ENCODE measurements at places on chromosomes 16 and 17.

GRCh38 chr16:4987580-4988374, 29.6 kb downstream of the SEC14L5 start:
- no peak for DNase-seq

- peak; percentile 14 for DNase-seq
These were observed 3.5 kb downstream of the ZFPM1 start for GRCh38 chr16:88456356-88457292.

GRCh38 chr16:17526956-17527937, 56.5 kb upstream of the XYLT1 start:
- DNase-seq, result no peak

- DNase-seq, result peak; percentile 40
These were observed 137.2 kb upstream of the RPH3AL start for GRCh38 chr17:489758-490329.

GRCh38 chr17:36128411-36128978, 24.9 kb downstream of the CCL4 start:
- no peak for DNase-seq

DNA sequence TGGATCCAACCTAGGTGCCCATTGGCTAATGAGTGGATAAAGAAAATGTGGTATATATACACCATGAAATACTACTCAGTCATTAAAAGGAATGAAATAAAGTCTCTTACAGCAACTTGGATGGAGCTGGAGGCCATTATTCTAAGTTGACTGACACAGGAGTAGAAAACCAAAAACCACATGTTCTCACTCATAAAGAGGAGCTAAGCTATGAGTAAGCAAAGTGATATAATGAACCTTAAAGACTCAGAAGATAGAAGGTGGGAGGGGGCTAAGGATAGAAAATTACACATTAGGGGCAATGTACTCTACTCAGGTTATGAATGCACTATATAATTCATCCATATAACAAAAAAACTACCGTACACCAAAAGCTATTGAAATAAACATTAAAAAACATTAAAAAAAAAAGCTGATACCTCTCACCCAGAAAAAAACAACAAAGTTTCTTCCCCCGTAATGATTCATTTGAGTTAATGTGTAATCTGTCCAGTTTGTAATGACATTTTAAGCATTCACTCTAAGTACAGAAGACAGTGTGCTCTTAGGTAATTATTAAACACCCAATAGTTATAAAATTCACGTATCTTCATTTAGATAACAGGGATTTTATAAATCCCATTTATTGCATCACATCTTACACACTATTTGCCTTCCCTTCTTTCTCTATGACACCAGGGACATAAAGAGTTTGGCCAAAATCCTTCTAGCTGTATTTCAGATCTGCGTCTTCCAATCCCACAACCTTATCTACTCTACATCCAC, 941.5 kb downstream of the CDH11 start:
- DNase-seq, result no peak

DNA sequence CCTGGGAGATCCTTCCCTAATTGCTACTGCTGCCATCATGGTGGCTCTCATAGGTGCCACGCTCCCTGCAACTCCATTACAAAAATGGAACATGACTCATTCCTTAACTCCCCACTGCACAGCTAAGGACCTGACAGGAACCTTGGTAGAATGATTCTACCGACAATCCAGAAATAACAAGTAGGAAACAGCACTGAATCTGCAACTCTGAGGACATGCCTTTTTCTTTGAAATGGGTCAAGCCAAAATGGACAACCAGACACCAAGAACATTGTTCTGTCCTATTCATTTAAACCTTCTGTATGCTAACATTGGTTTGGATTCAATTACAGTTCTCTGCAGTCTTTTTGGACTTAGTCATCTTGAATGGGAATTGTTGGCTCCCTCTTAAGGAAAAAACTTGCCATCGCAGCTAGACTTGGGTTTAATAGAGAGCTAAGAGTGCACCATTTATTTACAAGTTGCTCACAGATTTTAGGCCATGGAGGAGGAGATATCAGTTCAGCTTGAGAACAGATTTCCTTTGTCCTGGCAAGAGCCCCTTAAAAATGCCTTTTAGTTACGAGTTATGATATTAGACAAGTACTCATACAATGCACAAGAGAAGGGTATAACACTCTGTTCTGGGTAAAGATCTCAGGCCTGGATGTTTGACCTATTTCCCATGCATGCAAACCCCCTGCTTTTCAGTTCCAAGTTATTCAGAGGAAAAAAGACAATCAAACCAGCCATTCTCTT, 20.9 kb upstream of the NSRP1 start:
- DNase-seq, result peak; percentile 64

- DNase-seq, result peak; percentile 19
These were observed 884 bp upstream of the JPT1 start for GRCh38 chr17:75155191-75155601.

- DNase-seq, result no peak
These were observed 51.3 kb downstream of the PIPOX start for GRCh38 chr17:29094101-29094708.

DNA sequence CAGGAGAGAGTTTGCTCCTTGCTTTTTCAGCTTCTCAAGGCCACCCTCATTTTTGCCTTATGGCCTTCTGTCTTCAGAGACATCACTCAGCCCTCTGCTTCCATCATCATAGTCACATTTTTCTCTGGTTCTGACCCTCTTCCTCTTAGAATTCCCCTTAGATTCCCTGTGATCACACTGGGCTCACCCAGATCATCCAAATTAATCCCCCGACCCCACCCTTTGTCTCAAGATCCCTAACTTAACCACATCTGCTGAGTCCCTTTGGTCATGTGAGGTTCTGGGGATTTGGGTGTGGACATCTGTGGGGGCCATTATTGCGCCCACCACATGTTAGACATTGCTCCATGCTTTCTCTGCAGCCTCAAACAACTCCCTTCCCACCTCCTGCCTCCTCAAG, 323.4 kb downstream of the CPPED1 start:
- no peak for DNase-seq

DNA sequence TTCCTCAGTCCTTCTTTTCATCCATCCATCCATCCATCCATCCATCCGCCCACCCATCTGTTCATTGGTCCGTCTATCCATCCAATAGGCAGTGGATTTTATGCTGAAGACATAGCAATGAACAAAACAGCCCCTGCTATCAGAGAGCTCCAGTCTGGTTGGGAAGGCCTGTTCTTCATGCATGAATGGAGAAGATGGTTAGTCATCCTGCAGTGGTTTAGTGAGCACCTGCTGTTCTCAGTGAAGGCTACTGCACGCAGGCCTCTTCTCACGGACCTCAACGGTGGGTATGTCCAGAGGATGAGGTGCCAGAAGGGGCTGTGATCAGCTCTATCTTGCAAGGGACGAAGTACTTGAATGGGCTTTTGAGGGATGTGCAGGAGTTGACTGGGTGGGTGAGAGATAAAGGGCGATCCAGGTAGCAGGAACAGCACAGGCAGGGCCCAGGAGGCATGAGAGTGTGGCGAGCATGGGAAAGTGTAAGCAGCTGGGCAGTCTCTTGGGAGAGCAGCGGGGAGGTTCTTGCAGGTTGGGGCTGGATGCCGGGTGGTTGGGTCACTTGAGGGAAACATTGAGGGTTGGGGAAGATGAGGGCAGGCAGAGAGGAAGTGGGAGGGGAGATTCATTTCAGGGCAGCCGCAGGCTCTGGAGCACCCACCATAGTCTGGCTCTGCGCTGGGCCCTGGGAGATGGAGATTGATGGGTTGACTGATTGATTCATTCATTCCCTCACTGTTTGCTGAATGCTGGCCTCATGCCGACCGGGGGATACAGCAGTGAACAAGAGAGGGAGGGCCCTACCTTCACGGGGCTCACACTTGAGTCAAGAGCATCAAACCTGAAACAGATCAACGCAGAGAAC, 115.0 kb upstream of the CIBAR2 start:
- DNase-seq, result no peak

- no peak for DNase-seq
These were observed at the start of gene P2RX1 for GRCh38 chr17:3915995-3916696. TSS of gene P2RX1 (minus strand) at chr17:3916465. CDS start at chr17:3916225, 240 bp downstream.

- DNase-seq, result no peak
These were observed 40.0 kb downstream of the PGS1 start for GRCh38 chr17:78418326-78419026.

- no peak for DNase-seq
These were observed 282.4 kb upstream of the DYNLRB2 start for GRCh38 chr16:80258407-80258806.

GRCh38 chr16:21650521-21650920, 1.9 kb downstream of the IGSF6 start:
- no peak for DNase-seq

DNA sequence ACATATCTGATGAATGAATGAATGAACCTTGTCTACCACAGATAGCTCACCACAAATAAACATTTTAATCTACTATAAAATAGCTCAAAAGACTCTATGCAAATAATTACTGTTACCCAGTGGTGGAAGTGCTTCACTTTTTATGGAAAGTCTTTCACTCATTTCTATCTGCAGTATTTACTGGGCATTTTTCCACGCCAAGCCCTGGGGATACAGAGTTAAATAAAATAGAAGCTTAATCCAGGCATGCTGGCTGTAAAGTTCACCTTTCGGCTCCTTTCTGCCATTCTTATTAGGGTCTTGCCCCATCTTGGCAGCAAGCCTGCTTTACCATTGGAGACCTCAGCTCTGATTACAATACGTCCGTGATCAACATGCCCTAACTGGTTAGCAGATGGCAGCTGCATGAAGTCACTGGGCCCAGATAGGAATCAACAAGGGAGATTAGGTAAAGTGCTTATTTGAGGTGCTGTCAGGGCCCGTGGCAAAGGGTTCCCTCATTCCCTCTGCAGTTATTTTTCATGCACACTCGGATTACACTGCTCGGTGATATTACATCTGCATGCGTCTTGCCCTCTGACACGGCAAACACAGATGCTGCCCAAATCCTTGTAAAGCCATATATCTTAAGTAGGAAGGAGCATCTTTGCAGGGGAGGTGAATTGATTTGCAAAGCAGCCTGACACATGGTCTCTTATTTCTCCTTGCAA, 648.9 kb downstream of the WWOX start:
- no peak for DNase-seq

DNA sequence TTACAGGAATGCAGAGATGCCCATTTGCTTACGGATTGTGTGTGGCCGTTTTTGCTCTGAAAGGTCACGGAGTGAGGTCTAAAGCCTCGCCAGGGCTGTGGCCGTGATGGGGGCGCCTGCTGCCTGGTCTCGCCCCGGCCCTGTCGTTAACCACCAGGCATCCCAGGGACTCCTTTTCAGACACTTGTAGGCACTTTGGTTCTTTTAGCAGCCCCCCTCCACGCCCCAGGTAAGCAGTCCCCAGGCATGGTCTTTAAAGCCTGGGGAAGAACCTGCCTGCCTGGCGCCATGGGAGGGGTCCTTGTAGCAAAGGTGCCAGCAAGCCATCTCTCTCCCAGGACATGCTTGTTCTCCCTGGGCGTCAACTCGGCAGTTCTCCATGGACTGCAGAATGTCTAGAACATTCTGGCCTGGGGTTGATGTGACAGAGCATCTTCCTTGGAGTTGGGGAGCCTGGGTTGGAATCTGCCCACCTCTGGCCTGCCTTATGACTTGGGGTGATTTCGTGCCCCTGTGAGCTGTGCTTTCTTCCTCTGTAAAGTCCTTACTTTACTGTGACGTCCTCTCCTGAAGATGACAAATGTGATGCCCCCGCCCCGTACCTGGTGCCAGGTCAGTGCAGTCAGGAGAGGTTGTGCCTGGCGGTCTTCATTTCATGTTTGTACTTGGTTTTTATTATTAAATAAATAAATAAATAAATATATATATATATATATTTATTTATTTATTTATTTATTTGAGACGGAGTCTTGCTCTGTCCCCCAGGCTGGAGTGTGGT, 5.4 kb downstream of the KCTD5 start:
- no peak for DNase-seq

- DNase-seq, result no peak
These were observed 110.4 kb downstream of the MSI2 start for GRCh38 chr17:57366558-57367351.

GRCh38 chr17:8954339-8954738, 11.2 kb downstream of the PIK3R5 start:
- no peak for DNase-seq

DNA sequence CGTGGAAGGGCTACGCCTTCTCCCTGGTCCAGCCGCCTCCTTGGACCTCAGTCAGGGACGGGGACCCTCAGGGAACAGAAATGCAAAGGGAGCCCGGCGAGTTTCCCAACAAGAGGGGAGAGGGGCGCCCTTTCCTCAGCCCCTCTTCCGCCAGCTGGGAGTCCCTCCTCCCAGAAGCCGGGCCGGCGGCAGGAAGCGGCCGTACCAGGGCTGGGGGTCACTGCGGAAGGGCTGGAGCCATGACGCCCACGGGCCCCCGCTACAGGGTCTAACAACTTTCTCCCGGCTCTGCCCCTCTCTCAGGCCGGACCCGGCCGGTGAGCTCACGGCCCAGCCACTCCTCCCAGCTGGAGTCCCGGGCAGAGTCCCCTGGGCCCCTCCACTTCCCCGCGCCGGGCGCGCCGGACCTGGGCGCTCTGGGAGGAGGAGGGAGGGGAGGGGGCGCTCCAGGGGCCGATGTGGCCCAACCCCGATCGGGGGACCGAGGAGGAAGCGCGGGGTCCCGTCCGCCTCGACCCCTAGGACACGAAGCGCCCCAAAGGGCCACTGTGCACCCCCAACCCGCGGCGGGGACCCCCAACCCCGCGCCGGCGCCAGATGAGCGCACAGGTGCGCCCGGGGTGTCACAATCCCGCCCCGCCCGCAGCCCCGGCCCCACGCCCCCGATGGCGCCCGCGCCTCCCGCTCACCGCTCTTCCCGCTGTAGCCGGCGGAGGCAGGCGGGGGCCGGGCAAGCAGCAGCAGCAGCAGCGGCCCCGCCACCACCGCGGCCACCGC, 578 bp downstream of the PGAP6 start:
- no peak for DNase-seq

DNA sequence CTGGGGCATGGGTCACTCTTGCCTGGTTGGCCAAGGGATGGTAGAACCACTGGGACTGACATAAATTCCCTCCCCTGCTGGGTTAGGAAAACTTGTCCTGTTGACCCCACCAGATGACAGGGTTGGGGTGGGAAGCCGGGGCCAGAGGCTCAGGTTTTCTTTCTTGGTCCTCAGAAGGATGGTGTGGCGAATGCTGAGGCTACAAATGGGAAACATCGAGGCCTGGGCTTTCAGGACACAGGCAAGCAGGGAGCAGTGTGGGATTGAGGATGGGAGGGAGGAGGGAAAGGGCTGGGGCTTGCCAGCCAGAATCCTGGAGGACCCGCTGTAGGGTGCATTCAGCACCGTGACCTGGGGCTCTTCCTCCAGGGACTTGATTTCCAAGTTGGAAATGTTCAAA, 14.5 kb upstream of the PLEKHG4 start:
- DNase-seq, result no peak
